ENCODE measurements at places on chromosomes 7 and 10. TPM values are rescaled to one million over a fixed set of nuclear protein-coding genes. Genes with fewer than 3 reads are reported as not detected.

Gene DCLRE1A
- total RNA-seq: 14.7 TPM

Gene FEZF1
- total RNA-seq: 2.1 TPM

DNA sequence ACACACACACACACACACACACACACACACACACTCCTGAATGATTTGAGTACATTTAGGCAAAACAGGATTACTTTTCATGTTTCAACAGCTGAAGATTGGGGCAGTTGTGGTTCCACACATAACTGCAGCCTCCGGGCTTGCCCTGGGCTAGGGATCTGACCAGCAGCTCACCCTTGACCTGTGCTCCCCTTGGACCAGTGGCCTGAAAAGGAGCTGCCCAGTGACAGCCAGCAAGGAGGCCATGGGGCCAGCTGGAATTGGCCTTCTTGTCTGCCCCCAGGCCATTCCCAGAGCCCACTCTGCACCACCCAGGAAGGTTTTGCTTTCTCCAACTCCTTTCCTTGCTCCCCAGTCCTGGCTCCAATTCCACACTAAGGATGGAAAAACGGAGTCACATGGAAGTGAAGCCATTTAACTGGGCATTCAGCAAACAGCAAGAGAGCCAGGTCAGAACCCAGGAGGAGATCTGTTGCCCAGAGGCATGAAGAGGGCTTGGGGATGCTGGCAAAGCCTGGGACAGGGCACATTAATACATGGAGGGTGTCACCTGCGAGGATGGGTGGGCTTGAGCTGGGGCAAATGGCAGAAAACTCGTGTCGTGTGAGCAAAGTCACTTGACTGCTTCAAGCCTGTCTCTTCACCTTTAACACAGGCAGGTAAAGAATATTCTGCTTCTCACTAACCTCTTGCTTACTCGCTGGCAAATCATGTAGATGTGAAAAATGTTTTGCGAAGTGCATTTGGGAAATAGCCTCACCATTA lies 61.5 kb upstream of the GDF10 start:
- DNase-seq: no peak

DNA sequence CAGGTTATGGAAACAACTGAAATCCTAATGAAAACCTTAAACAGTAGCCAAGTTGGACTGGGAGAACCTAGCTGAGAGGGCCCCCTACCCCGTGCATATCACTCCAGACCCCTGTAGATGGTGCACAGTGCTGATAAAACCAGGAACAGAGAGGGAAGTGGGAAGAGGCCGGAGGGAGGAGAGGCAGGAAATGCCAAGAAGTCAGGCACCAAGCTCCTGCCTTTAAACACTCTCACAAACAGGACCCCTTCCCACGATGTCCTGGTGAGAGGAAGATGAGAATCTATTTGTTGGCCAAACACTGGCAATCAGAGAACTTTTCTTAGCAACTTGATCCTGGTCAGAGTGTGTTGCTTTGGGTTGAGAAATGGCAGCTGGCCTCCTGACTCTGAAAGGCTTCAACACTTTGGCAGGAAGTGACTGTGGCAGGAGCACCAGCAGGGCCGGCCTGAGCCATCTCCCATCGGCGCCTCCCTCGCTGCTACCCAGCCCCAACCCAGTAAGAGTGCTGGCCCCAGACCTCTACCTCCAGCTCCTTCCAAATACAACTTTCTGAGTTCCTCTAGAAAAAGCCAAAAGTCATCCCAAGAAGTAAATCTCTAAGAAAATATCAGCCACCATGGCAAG lies 39.5 kb downstream of the GSDME start:
- peak; percentile 8 for DNase-seq
